ENCODE measurements at places on chromosomes 7 and 10.

GRCh38 chr10:101130141-101130540 lies 959 bp upstream of the TLX1 start:
- DNase-seq, result no peak

DNA sequence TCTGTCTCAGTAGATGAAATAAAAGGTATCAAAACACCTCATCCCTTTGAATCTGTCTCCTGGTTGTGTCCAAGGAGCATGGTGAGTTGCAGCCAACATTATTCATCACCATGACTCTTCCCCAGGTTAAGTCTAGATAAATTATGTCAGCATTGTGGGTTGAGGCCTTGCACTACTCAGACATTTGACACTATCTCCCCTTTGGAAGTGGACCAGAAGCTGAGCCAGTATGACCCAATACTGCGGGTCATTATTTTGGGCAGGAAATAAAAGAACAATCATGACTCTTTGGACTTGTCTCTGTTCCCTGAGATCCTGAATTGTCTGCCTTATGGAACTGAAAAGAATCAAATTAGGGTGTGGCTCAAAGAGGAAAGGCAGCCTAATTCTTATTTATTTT lies 168.2 kb upstream of the FAM171A1 start:
- no peak for DNase-seq

DNA sequence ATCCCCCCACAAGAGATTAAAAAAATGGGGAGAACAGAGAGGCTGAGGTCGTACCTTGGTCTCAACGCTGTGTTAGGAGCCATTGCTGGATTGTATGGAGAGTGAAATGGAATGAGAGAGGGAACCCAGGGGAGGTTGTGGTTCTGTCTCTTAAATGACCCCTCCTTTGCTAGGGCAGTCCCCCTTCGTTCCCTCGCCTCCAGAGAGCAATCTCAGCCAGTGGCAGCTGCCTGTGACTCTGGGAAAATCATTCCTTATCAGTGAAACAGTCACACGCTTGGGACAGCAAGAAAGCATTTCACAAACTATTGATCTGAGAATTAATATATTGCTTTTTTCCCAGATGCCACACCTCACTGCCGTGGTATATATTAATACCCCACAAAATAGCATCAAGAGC lies 12.0 kb upstream of the CARD11 start:
- DNase-seq, result no peak

GRCh38 chr10:79266084-79266483 lies 81.2 kb upstream of the PPIF start:
- DNase-seq, result no peak

- DNase-seq, result no peak
Observed at GRCh38 chr7:133770863-133771492, 356.2 kb upstream of the LRGUK start.

GRCh38 chr10:16644146-16644545 lies 122.5 kb upstream of the C1QL3 start:
- DNase-seq, result no peak

- DNase-seq, result no peak
Observed at GRCh38 chr7:102291056-102291915, 4.6 kb downstream of the SH2B2 start.
